Pons (tissue), 1 donor: ENCODE measurements at places on chromosomes 16 and 17.

- DNase-seq: peak; percentile 76
Observed at GRCh38 chr17:21551081-21551881, 141.0 kb upstream of the KCNJ18 start.

- no peak for DNase-seq
Observed at GRCh38 chr17:50259477-50260324, 14.6 kb upstream of the TMEM92 start.

GRCh38 chr17:4980644-4981216, 6.7 kb downstream of the CAMTA2 start:
- DNase-seq: peak; percentile 43

- DNase-seq: no peak
Observed at GRCh38 chr16:76524356-76524755, 247.2 kb downstream of the CNTNAP4 start.

- no peak for DNase-seq
Observed at GRCh38 chr17:21249086-21249795, 4.0 kb downstream of the NATD1 start.

- DNase-seq: no peak
Observed at GRCh38 chr16:81740169-81740568, 38.9 kb upstream of the PLCG2 start.

DNA sequence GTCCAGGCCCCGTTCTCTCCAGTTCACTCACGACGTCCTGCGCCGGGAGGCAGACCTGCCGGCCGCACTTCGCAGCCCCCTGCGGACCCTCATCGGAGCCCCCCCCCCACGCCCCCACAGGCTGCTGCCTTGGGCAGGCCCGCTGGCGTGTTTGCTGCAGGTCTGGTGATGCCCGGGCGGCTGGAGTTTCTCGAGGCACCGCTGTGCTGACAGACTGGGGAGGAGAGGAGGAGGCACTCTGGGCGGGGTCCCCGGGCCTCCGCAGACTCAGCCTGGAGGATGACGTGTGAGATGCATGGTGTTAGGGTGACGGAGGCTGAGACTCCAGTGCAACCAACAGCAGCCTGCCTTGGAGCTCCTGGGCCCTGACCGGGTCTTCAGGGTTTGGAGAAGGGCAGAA, 24.1 kb downstream of the BAIAP2 start:
- no peak for DNase-seq

DNA sequence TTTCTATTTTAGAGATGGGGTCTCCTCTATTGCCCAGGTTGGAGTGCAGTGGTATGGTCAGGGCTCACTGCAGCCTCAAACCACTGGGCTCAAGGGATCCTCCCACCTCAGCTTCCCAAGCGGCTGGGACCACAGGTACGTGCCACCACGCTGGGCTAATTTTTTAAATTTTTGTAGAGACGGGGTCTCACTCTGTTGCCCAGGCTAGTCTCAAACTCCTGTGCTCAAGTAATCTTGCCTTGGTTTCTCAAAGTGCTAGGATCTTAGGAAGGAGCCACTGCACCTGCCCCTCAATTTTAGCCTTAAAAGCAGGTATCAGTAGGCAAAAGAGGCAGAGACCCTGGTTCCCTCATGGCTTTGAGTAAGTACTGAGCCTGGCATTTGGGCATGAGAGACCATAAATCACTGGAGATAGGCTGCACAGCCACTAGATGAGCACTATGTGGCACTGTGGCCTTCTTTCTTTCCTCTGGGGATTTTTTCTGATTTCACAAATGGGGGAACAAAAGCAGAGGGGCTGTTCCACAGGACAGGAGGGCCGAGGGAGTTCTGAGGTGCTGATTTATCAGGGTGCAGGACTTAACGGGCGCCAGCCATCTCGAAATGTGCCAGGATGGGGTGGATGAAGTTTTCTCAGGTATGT, 82.2 kb downstream of the PLXDC1 start:
- DNase-seq: peak; percentile 46

GRCh38 chr16:86471896-86472295, 38.4 kb upstream of the FOXF1 start:
- no peak for DNase-seq

- DNase-seq: no peak
Observed at GRCh38 chr17:40097931-40098845, 2.2 kb downstream of the NR1D1 start.

DNA sequence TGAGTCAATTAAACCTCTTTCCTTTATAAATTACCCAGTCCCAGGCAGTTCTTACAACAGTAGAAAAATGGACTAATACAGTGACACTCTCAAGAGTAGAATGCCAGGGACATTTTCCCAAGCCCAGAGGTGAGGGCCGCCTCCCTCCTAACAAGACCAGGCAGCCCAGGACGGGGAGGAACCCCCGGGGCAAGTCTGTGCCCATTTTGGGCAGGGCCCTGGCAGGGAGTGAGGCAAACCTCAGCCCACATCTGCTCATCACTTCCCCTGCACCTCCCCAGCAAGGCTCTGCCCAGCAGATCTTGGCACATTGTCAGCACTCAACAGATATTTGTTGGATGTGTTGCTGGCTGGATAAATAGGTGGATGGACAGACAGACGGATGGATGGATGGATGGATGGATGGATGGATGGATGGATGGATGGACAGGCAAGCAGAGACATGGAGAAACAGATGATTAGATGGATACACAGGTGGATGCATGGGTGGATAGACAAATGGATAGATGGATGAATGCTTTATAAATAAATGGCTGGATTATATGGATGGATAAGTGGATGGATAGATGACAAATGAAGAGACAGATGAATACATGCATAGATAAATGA, 271.3 kb downstream of the PARN start:
- no peak for DNase-seq

- no peak for DNase-seq
Observed at GRCh38 chr17:31448467-31449077, 57.1 kb downstream of the RAB11FIP4 start.

DNA sequence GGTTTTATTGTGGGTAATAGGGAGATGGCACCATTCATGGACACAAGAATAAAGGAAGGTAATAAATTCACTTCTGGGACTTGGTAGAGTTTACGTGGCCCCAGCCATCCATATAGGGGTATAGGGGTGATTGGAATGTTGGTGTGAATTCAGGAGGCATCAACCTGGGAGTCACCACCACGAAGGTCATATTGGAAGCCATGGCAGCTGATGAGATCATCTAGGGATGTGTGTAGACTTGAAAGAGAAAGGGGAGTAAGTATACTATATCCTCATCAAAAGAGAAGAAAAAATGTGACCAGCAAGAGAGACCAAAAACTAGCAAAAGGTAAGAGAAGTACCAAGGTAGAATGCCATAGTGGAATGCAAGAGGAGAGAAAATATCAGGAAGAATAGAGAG, 26.6 kb upstream of the GINS3 start:
- DNase-seq: no peak

DNA sequence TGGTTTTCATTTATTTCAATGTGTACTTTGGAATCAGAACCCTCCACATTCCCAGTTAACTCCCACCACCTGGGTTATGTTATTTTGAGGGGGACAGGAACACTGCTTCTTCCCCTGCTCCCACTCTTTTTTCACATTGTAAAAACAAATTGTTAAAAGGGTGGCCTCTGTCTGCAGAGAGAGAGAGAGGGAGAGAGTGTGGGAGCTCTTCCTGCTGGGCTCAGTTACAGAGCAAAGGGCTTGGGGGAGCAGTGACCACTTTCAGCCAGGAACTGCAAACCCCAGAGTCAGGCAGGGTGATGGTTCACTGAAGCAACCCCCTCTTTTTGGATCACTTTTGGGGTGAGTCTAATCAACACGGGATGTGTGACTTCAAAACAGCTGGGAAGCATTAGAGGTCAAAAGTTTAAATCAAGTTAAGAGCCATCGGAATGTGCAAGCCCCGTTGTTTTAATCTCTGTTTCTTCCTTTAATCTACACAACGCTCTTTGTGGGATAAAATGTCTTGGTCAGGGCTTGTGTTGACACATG, 577.0 kb upstream of the CDH11 start:
- DNase-seq: no peak

DNA sequence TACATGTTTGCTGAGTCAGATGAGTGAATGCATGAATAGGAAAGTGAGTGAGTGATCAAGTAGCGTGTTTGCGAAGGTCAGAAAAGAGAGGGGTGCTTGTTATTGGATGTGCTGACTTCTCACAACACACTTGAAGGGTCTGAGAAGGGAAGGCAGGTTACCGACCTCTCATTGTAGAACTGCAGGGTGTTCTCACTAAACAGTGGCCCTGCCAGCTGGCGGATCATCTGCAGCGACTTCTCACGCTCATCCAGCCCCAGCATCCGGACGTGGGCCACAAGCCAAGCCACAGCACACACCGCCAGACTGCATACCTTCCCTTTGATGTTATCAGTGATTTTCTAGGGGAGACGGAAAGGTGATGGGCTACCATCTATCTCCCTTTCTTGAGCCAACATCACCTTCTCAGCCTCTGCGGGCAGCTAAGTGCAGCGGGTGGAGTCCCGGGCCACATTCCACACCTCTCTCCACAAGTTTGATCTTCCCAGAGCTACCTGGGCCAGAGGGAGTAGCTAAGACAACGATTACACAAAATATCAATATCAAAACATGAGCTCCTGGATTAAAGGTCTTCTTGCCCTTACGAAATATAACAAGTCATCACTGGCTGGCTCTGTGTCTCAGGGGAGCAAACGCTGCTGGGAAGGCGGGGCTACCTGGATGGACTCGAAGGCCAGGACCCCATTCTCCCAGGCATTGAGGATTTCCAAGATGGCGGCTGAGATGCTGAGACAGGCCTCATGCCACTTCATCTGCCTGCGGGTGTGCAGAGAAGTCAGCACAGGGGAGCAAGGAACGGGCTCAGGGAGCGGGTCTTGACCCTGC, 11.0 kb downstream of the CSF3 start:
- DNase-seq: no peak

DNA sequence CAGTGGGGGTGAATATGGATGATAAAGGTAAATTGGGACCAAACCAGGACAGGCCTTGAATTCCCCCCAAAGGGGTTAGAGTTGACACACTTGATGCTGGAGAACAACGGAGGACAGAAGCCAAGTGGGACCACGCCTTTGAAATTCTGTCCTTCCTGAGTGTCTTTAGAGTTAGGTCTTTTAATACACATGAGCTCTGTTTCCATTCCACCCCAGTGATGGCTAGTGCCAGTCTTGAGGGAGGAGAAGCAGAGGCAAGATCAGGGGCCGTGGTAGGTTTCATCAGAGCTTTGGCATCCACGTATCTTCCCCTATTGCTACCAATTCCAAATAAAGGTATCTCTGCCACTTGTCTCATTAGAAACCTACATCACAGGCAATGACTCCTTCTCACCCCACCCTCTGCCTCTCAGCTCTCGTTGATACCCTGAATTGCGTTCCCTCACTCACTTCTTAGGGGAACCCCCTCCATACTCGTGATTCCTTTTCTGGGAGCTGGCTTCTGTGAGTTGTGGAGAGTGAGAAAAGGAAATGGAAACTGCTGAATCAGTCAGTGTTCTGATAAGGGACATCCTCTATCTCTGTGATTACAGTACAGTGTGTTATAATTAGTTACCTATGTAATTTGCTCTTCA, 2.4 kb upstream of the CCL3L1 start:
- DNase-seq: peak; percentile 75

- no peak for DNase-seq
Observed at GRCh38 chr17:61054436-61054835, 345.2 kb upstream of the TBX2 start.

GRCh38 chr16:51636920-51637769, 486.1 kb upstream of the SALL1 start:
- DNase-seq: no peak

DNA sequence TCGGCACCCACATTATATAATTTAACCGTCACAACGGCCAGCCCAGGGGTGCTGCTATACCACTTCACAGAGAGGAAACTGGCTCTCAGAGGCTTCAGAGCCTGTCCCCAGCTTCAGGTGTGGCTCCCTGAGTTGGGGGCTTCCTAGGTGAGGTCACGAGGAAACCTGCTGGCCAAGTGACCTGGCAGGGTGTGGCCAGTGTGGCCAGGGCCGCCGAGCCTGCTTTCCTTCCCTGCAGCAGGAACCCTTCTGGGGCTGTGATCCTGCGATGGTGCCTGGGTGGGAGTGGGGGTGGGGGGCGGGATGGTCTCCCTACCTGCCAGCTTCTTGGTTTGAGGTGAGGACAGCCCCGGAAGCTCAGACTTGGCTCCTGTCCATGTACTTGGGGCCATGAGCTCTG, 39.9 kb downstream of the ADCY7 start:
- DNase-seq: no peak

DNA sequence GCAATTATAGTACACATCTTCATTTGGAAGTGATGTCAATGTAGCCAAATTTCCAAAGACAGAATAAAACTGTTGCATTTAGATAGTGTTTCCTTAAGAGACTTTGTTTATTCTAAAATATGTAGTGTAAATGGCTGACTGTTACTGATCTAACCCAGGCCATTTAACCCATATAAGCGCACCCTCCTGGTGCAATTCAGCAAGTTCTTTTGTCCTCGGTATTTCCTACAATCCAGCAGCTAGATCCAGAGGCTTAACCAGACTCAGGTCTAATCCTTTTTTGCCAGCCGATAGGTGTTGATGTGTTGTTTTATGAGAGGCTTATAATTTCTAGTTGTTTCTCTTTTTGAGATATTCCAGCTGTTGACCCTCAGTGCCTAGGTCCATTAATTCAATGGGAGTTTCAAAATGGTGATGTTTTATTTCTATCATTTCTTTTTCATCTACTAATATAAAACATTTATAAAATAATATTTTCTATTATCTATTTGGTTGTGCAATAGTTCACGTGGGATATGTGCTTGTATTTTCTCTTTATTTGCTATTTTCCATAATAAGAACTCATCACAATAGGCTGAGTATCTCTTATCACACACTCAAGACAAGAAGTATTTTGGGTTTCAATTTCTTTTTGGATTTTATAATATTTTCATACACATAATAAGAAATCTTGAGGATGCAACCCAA, 14.5 kb downstream of the ABCA9 start:
- DNase-seq: no peak

- peak; percentile 24 for DNase-seq
Observed at GRCh38 chr17:43658900-43659299, 2.8 kb downstream of the MEOX1 start.

- no peak for DNase-seq
Observed at GRCh38 chr17:31838636-31839225, 20.3 kb downstream of the COPRS start.

DNA sequence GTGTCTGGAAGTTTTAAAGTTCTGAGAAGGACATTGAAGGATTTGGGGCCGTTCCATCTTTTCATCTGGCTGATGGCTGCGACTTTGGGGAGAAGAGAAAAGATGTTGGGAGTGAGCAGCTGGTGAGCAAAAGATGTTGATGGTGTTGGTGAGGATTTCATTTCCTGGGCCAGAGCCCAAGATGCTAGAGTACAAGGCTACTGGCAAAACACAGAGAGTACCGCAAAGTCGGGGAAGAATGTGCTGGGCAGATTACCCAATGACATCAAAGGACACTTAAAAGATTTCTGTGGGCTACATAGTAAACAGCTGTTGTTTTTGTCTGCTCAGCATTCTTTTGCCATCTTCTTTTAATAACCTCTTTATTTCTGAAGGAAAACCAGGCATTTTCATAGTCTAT, 49.4 kb upstream of the GAS7 start:
- no peak for DNase-seq

GRCh38 chr17:7780736-7781135, 53.3 kb upstream of the KDM6B start:
- DNase-seq: no peak

- no peak for DNase-seq
Observed at GRCh38 chr16:79130616-79131015, 469.9 kb downstream of the MAF start.

GRCh38 chr17:49028271-49028670, 31.1 kb downstream of the IGF2BP1 start:
- no peak for DNase-seq
